ENCODE measurements at places on chromosomes 16 and 17. TPM values are rescaled to one million over a fixed set of nuclear protein-coding genes. Genes with fewer than 3 reads are reported as not detected.

Gene KCNG4
- polyA plus RNA-seq: not detected

Gene CRHR1
- not detected for polyA plus RNA-seq

DNA sequence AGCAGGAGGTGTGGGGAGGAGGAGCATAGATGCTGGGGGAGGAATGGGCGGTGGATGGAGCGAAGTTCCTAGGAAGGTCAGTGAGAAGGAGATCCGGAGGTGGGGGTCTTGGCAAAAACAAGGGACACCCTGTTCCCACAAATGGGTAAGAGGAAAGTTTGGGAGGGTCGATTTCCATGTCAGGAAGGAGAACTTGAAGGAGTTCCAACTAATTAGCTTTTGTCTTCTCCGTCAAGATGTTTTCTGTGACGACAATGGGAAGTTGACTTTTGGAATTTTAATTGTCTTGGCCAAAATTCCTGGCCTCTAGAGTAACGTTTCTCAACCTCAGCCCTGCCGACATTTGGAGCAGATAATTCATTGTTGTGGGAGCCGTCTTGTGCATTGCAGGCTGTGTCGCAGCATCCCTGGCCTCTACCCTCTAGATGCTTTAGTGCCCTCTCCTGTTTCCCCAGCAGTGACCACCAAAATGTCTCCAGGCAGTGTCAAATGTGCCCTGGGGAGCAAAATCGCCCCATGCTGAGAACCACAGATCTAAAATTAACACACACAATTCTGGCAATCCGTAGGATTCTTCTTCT lies 97.1 kb downstream of the PITPNC1 start:
- no peak for DNase-seq
- peak overlapping the region; percentile 53 for H3K4me3 ChIP-seq
- H3K4me1 ChIP-seq: peaks cover 73% of the 10 kb centered on the region
- no peaks in the 10 kb centered on the region for H3K36me3 ChIP-seq
- H3K27me3 ChIP-seq: no peaks in the 10 kb centered on the region

DNA sequence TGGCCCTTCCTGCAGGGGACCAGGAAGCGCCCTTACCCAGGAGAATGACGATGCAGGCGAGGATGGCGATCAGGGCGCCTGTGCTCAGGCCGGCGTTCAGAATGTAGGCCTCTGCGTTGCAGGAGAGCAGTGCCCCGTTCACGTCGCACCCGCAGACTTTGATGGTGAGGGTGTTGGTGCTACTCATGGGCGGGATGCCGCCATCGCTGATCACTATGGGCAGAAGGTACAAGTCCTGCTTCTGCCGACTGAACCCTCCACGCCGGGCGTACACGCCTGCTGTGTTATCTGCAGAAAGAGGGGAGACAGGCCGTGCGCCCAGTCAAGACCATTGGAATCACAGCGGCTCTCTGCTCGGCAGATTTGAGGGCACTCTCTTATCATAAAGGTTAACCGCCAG lies 171.1 kb downstream of the CDH11 start:
- no peak overlapping the region for H3K27ac ChIP-seq
- H3K4me1 ChIP-seq: no peaks in the 10 kb centered on the region
- H3K27me3 ChIP-seq: no peaks in the 10 kb centered on the region
- no peak for DNase-seq
- H3K36me3 ChIP-seq: no peaks in the 10 kb centered on the region

DNA sequence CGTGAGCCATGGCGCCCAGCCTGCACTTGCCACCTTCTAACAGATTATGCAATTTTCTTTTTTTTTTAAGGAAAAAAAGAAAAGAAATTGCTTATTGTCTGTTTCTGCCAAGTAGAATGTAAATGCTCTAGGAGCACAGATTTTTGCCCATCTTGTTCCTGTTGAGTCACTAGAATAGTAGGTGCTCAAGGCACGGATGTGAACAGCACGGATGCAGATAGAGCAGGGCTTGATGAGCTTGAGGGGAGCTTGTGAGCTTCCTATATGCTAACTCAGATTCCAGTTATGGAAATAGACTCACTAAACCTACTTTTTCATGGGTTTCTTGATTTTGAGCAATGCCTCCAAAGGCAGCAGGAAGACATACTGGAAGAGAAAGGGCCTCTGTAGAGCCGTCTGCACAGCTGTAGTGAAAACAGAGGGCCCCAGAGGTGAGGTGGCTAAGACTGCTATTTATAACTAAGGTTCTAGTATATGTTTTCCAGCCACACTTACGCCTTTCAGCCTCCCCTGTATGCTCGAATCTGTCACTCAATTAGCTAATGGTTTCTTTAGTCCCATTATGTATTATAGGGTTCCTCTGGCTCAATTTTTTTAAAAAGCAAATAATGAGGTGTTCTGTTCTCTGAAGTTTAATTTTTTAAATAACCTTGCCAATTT lies 72.8 kb downstream of the WWP2 start:
- DNase-seq: no peak
- H3K27ac ChIP-seq: no peak overlapping the region
- H3K4me3 ChIP-seq: no peak overlapping the region
- no peaks in the 10 kb centered on the region for H3K27me3 ChIP-seq

DNA sequence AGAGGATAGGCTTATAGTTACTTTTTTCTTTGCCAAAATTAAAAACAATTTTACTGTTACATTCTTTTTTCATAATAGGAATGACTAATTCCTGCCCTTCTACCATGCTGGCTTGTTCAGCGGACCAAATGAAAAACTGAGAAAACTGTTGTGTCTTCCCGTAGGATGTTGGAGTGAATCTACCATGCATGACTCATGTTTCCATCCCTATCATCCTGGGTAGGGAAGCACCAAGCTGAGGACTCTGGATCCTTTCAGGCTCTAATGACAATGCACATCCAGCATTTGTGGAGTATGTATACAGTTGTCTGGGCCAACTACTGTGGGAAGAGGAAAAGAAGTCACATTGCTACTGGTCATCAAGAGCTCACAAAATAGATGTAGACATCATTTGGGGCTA lies 41.1 kb upstream of the DHX8 start:
- no peak for DNase-seq
- H3K27me3 ChIP-seq: no peaks in the 10 kb centered on the region
- H3K4me3 ChIP-seq: no peak overlapping the region
- H3K36me3 ChIP-seq: no peaks in the 10 kb centered on the region

DNA sequence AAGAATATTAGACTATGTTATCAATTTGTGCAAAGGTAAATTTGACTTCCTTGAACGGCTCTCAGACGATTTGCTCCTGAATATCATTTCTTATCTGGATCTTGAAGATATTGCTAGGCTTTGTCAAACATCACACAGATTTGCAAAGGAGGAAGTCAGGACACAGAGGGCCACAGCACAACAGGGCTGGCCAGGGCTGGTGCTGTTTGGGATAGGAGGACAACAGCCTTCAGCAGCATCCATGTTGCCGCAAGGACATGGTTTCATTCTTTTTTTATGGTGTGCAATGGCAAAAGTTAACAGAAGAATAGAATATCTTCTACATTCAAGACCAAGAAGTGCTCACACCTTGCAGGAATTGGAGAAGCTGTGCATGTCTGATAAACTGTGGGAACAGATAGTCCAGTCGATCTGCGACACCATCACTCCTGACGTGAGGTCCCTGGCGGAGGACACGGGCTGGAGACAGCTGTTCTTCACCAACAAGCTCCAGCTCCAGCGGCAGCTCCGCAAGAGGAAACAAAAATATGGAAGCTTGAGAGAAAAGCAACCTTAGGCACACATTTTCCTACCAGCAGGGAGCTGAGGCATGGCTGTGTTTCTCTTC lies 59.8 kb downstream of the KPNA2 start:
- DNase-seq: no peak
- no peaks in the 10 kb centered on the region for H3K4me1 ChIP-seq
- H3K36me3 ChIP-seq: no peaks in the 10 kb centered on the region
- no peak overlapping the region for H3K27ac ChIP-seq
- H3K27me3 ChIP-seq: no peaks in the 10 kb centered on the region

- no peak overlapping the region for H3K4me3 ChIP-seq
- no peaks in the 10 kb centered on the region for H3K36me3 ChIP-seq
- H3K4me1 ChIP-seq: no peaks in the 10 kb centered on the region
- peaks cover 4% of the 10 kb centered on the region for H3K27me3 ChIP-seq
- H3K27ac ChIP-seq: no peak overlapping the region
These were observed 1.4 kb downstream of the CACNG5 start for GRCh38 chr17:66836063-66837005.
